Fibroblast of skin of scalp (primary cell): ENCODE measurements at places on chromosomes 7 and 10.

GRCh38 chr7:87212498-87212897, 7.0 kb downstream of the TMEM243 start:
- no peak for DNase-seq

DNA sequence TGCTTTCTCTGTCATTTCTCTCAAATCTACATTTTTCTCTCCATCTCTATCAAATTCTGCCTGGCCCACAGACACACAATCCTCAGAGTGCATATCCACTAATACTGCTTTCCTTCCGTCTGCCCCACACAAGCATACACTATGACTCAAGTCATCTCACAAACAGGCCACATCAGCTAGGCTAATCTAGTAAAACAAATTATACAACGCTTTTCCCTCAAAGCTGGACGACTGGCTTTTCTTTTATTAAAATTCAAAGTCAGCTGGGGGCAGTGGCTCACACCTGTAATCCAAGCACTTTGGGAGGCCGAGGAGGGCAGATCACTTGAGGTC, 161.1 kb downstream of the FAM107B start:
- DNase-seq: no peak

GRCh38 chr10:31902625-31903024, 26.0 kb downstream of the ARHGAP12 start:
- no peak for DNase-seq

- no peak for DNase-seq
Measured at GRCh38 chr7:4216016-4216415, 466.1 kb upstream of the FOXK1 start.

DNA sequence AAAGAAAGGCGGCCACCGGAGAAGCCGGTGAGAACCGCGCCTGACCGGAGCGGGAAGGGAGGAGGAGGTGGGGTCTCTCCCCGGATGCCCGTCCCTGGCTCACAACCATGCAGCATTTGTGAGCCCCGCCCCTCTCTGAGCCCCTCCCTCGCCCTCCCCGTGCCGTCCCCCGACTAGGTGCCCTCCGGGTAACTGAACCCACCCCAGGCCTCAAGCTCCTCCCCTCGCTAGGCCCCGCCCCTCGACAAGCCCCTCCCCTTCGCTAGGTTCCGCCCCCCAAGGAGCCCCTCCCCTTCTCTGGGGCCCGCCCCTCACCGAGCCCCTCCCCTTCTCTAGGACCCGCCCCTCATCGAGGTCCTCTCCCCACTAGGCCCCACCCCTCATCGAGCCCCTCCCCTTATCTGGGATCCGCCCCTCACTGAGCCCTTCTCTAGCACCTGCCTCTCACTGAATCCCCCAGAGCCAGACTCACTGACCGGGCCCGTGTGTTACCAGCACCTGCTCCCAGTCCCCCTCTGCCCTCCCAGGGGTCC, 42.2 kb upstream of the HSPB1 start:
- peak; percentile 33 for DNase-seq

DNA sequence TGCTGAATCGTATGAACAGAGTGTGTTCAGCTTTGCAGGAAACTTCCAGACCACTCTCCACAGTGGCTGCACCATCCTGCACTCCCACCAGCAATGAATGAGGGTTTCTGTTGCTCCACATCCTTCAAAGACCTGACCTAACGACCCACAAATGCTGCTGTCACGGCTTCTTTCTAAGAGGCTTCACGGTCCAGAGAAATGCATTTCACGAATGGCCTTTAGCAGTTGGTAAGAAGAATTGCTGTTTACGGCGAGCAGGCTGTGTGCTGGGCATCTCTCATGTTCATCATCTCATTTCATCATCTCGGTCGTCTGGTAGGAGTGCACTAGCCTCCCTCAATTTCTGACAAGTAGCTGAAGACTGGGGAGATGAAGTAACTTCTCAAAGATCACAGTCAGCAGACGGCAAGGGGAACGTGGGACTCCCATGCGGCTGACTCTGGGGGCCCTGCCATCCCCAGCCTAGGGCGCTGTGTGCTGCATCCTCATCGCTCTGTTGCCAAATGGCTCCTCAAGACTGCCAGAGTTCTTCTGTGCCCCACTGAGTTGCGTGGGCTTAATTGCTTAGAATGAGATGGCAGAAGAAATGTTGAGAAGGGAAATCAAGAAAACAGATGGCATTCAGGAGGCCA, 72.9 kb downstream of the ADARB2 start:
- DNase-seq: no peak

DNA sequence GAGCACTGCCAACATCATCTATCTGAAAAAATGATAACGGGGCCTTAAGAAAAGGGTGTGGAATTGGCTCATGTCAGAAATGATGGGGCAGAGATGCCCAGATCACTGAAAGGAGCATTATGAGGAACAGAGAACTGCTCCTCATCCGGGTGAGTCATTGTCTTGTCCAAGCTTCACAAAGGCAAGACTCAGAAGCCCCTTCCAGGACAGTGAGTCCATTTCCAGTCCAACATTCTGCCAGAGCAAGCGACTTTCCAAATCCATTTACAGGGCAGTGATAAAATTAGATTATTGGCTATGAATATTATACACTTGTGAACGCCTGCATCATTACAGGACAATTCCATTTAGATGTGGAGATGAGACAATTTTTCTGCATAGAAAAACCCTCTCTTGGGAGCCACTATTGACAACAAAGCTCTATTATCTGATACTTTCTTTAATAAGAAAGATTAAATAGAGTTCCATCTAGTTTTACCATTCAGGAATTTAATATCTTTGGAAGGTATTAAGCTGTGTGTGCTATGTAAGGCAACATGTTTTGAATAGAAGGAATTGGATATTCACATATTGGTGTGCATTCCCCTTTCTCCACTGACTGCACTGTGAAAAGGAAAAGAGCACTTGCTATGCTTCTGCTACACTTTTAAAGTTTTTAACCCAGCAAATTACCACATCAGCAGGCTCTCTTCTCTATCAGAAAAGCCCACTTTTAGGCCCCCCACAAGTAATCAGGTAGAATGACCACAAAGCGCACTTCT, 159.6 kb downstream of the NRP1 start:
- DNase-seq: no peak

- no peak for DNase-seq
Measured at GRCh38 chr10:53045315-53045714, 272.7 kb upstream of the MBL2 start.

DNA sequence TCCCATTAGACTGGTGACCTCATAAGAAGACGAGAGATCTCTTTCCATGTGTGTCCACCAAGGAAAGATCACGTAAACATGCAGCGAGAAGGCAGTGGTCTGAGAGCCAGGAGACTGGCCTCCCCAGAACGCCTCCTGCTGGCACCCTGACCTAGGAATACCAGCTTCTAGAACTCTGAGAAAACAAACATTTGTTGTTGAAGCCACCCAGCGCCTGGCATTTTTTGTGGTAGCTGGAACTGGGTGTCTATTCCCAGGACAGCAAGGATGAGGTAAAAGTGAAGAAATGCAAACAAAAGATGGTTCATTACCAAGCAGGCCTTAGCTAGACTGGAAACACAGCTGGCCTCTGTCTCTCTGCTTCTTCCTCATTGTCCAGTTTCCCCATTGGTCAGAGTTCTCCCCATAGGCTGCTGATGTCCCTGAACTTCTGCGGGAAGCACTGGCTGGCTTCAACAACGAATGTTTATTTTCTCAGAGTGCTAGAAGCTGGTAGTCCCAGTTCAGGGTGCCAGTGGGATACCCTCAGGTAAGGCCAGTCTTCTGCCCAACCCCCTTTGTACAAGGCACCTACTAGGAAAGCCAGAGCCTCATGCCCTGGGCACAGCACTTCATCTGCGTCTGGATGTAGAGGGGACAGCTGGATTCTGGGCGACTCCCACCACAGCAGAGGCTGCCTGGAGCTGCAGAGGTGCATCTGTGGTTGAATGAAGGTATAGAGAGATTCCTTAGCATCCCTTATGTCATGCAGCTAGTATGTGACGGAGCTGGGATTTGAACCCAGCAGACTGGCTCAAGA, 304.9 kb downstream of the TCERG1L start:
- DNase-seq: no peak

DNA sequence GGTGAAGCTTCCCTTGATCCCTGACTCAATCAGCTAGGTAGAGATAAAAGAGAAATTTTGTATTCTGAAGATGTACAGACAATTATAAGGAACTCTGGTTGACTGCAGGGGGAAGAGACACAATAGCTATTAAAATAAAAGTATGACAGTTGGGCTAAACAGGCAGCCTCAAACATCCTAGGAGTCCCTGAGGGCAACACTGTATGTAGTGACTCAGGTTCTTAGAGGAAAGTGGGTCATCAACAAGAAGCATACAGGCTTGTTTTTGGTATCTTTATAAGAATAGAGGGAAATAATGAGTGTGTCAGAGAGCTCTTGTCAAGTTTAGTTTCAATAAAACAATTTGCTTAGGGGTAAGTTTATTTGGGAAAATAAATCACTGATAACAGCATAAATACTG, 150.3 kb downstream of the AUTS2 start:
- DNase-seq: peak; percentile 42

DNA sequence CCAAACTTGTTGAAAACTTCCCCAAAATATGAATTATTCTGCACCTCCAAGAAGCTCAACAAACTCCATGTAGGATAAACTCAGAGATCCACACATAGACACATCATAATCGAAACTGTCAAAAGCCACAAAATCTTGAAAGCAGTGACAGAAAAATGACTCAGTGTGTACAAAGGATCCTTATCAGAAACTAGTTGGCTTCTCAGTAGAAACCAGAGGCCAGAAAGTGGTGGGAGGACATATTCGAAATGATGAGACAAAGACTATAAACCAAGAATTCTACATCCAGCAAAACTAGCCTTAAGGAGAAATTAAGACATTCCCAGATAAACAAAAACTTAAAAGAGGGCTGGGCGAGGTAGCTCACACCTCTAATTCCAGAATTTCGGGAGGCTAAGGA, 38.5 kb downstream of the MCMBP start:
- DNase-seq: no peak

DNA sequence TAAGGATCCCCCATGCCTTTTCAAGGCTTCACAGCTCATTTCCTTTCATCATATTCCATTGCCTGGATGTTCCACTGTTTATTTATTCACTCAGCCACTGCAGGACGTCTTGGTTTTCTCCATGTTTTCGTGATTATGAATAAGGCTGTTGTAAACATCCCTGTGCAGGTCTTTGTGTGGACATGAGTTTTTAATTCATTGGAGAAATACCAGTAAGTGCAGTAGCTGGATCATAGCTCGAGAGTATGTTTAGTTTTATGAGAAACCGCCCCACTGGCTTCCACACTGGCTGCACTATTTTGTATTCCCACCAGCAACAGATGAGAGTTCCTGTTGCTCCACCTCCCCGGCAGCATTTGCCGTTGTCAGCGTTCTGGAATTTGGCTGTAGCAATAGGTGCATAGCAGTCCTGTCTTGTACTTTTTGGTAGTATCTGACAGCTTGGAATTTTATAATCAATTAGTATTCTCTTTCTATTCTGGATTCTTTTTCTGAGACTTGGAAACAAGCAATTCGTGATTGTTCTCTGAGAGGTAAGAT, 269.9 kb upstream of the PITRM1 start:
- no peak for DNase-seq
